GM23248 (cell line): ENCODE measurements at places on chromosomes 6 and 20. TPM values are rescaled to one million over a fixed set of nuclear protein-coding genes. Genes with fewer than 3 reads are reported as not detected.
A peak's percentile ranks its signal among the peaks of the same experiment; 100 is the strongest.

- no peak for DNase-seq
Measured at GRCh38 chr6:15887491-15888461, 224.9 kb upstream of the DTNBP1 start.

DNA sequence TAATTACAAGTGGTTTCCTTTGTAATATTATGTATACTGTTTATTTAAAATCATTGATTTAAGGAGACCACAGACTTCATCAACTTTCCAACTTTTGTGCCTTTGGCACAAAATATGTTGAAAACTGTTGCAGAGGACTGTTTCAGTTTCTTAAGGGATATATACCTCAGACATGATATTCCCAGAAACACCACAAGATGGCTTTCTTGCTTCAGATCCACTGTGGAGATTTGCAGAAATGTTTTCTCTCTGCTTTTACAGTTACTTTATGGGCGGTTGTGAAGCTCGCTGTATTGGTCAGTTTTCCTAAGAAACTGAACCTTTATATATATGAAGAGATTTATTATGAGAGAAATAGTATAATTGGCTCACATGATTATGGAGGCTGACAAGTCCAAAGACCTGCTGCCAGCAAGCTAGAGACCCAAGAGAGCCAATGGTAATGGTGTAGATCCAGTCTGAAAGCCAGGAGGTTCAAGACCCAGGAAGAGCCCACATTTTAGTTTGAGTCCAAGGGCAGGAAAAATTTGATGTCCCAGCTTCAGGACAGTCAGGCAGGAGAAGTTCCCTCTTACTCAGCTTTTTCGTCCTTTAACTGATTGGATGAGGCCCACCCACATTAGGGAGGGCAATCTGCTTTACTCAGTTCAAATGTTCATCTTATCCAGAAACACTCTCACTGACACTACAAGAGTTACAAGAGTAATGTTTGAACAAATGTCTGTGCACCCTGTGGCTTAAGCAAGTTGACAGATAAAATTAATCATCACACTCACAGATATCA lies 12.8 kb downstream of the ME1 start:
- peak; percentile 67 for DNase-seq

GRCh38 chr6:38527371-38527770 lies 112.4 kb downstream of the BTBD9 start:
- no peak for DNase-seq

DNA sequence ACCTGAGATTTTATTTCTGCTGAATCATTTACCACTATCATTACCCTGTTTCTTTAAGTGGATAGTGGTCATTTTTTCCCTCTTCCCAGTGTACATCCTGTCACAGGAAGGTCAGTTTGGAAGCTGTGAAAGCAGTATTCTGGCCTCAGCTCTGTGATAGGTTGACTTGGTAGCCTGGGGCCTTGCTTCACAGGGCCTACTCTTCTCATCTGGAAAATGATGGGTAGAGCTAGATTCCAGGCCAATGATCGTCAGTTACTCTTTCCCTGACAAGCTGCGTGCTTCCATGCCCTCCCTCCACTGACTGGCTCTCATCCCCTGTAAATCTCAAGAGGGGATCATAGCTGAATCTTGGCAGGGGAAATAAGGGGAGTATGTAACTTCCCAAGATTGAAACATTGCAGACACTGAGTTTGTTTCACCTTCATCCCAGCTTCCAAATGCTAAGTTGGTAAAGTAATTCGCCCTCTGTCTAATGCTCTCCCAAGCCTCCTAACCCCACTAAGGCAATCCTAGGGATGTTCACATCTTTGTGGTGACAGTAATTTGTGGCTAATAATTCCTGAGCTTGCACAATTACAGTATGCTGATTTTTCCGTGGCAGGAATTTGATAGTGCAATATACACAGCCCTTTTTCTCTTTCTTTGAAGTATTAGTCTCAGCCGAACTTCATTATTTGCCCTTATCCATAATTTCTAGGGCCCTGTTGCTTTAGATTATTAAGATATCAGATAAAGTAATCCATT lies 51.2 kb downstream of the VAPB start:
- DNase-seq, result no peak

DNA sequence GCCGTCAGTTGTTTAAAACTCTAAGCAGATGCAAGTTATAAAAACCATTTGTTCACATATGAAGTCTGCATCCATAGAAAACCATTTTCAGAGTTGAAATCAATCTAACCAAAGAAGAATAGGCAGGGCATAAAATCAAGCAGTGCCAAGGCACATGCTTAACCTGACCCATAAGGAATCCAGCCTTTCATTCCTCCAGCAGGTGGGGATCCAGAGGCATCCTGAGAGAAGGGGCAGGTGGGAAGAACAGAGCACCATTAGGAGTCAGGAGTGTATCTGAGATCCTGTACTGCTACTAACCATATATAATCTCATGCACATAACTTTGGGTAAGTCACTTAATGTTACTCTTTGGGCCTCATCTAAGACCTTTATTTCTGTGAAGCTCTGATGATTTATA lies 29.4 kb upstream of the FOXO3 start:
- DNase-seq, result no peak

DNA sequence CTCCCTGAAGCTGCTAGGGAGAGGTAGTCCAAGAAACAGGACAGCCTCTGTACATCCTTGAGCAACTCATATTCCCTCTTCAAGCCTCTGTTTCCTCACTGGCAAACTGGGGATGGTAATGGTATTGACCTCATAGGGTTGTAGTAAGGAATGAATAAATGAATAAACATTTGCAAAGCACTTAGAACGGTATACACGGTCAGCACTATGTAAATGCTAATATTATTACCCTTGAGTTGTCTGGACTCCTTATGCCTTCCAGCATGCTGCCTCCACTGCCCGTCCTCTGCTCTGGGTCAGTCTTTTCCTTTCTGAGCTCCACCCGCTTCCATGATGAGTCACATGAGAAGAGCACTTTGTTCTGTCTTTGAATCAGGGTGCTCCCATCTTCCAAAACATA lies 50.6 kb downstream of the KHDC1L start:
- DNase-seq, result peak; percentile 5

- DNase-seq, result no peak
Measured at GRCh38 chr20:1562622-1563021, 5.1 kb upstream of the SIRPD start.

GRCh38 chr20:62795023-62795761 lies 1.1 kb upstream of the MRGBP start:
- DNase-seq, result peak; percentile 79

- peak; percentile 13 for DNase-seq
Measured at GRCh38 chr6:142417331-142417750, 115.5 kb downstream of the ADGRG6 start.

DNA sequence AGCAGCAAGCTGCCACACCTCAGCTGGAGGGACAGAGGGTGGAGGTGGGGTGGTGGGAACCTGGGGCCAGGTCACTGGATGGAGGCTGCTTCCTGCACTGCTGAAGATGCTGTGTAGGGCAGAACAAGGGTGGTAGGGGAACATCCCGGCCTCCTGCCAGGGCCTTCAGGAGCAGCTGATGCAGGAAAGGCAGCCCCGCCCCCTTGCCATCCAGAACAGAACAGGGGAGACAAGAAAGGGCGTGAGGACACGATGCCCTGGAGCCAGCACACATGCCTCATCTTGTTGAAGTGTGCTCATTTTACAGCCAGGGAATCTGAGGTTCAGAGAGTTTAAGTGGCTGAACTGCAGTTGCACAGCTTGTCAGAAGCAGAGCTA lies 43.1 kb upstream of the PHACTR3 start:
- no peak for DNase-seq

GRCh38 chr6:163165922-163166321 lies 248.6 kb upstream of the QKI start:
- no peak for DNase-seq

GRCh38 chr20:10065154-10065833 lies 30.5 kb downstream of the ANKEF1 start:
- DNase-seq, result peak; percentile 12

DNA sequence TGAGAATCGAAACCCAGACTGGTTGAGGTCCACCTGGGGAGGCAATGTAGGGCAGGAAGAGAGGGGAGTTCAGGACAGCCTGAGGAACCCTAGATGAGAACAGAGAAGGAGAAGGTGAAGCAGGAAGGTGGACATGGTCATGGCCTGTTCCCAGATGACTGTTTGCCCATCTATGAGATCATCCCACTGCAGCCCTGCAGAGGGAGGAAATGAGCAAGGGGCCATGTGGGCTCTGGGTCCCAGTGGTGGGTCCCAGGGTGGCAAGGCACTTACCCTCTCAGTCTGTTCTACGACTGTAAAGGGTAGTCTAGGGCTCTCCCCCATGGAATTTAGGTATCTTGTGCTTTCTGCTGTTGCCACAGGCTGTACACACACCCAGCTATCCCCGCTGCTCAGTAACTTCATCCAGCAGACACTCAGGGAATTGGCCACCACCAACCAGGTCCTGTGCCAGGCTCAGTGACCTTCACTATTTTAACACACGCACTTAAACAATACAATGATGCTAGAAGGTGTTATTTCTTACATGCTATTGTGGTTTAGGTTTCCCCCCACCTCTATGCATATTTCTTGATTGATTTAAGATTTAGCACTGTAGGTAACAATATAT lies 89.8 kb downstream of the TOX2 start:
- no peak for DNase-seq

DNA sequence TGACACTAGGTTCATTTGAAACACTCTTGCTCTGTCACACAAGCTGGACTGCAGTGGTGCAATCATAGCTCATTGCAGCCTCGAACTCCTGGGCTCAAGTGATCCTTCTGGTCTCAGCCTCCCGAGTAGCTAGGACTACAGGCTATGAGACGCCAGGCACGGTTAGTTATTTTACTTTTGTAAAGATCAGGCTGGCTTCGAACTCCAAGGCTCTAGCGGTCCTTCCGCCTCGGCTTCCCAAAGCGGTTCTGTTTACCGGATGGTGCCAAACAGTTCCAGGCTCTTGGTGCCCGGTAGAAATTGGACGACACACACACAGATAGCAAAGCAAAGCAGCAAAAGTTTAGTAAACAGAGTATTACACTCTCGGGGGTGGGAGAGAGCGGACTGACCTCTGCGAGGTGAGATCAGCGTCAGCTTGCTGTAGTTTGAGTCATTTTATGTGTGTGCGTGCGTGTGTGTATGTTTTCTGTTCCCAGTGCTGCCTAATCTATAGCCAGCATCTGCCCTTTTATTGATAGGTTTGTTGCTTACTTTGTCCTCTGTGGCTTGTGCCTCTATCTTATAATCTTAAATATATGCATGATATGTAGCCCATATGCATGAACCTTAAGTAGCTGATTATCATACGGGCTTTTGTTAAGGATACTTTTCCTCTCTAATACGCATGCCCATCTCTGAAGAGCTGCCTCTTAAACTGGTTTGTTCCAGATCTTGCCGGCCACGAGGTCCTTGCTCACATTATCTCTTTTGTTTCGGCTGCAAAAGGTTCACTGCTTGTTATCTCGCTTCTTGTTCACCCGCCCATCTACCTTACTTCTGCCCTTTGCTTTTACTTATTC lies 75.2 kb downstream of the OR2B2 start:
- peak; percentile 93 for DNase-seq

GRCh38 chr6:40923880-40924279 lies 115.1 kb downstream of the UNC5CL start:
- no peak for DNase-seq

- DNase-seq, result peak; percentile 98
Measured at GRCh38 chr20:51750037-51750769, 18.0 kb downstream of the ATP9A start.

DNA sequence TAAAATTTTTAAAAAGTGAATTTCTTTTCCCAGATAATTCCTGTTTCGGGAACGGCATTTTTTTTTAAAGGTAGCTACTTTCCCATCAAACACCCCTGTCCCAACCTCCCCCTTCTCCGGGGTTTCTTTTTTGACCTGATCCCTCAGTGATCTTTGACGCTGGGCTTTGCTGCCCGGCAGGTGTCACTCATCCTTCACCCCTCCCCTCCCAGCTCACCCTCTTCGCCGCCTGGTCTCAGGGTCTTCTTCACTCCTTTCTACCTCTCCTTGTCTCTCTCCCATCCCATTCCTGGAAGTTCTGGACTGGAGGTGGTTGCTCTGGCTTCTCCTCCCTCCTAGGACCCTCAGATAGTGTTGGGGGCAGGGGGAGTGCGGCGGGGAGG lies 329 bp upstream of the GPR6 start:
- DNase-seq, result no peak

GRCh38 chr20:41320976-41321375 lies 3.4 kb upstream of the ZHX3 start:
- DNase-seq, result no peak

- DNase-seq, result peak; percentile 42
Measured at GRCh38 chr6:44735630-44735963, 348.1 kb downstream of the CDC5L start.

DNA sequence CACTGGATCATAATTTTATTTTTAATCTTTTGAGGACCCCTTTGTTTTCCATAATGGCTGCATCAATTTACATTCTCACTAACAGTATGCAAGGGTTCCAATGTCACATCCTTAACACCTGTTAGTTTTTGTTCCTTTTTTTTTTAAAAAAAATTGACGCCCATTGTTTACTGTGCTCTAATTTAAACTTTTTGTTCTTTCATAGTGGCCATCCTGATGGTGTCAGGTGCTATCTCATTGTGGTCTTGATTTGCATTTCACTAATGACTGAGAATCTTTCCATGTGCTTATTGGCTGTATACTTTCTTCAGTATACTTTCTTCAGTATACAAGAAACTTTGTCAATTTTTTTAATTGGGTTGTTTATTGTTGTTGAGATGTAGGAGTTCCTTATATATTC lies 347.0 kb downstream of the RNGTT start:
- no peak for DNase-seq

DNA sequence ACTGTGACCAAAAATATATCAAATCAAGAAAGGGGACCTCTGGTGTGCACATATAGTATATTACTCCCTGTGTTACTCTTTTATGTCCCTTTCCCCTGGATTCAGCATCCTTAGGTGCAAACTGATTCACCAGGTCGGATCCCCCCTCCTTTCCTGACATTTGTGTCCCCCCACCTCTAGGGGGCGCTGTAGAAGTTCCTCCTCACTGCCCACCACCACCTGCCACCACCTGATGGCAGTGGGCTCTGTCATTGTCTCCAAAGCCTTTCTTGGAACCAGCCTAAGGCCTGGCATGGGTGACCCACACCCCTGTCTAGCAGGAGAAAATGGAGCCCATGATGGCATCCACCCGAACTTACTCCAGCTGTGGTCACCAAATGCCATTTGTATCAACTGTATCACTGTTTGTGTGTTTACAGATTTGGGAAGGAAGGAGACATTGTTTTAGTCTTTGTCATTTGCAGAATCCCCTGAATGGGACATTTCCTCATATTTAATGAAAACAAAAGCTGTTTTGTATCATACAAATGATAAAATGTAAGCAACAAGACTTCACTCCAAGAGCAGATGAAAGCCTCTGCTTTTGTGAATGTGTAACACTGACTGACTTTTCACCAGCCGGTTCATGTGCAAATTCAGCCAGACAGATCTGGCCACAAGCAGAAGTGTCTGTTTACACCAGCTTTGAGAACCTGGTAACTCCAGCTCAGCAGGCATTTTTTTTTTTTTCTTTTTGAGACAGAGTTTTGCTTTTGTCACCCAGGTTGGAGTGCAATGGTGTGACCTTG lies 66.2 kb downstream of the ARMC2 start:
- DNase-seq, result peak; percentile 24

The ULBP1 gene
- total RNA-seq, result 5.8 and 6.1 TPM in 2 replicates

The PDE7B gene
- 5.7 and 6.8 TPM in 2 replicates for total RNA-seq

The CTCFL gene
- total RNA-seq, result not detected in 2 replicates

The VGLL2 gene
- total RNA-seq, result not detected in 2 replicates

The CAPN11 gene
- total RNA-seq, result under 0.01 TPM in 1 of 2 replicates, not detected in the other

The C6orf47 gene
- 20.3 and 28.5 TPM in 2 replicates for total RNA-seq

The TMEM14A gene
- total RNA-seq, result 64.0 and 68.4 TPM in 2 replicates

The WFDC2 gene
- total RNA-seq, result not detected in 2 replicates

The FAM210B gene
- 87.4 and 91.0 TPM in 2 replicates for total RNA-seq

The DACT2 gene
- total RNA-seq, result not detected in 2 replicates

The SLC22A3 gene
- total RNA-seq, result not detected in 2 replicates

The ZBTB22 gene
- 15.3 and 18.3 TPM in 2 replicates for total RNA-seq

The MEI4 gene
- total RNA-seq, result not detected in 2 replicates

The NRN1 gene
- 78.5 and 94.6 TPM in 2 replicates for total RNA-seq
